ENCODE measurements at places on chromosomes 4 and X.

DNA sequence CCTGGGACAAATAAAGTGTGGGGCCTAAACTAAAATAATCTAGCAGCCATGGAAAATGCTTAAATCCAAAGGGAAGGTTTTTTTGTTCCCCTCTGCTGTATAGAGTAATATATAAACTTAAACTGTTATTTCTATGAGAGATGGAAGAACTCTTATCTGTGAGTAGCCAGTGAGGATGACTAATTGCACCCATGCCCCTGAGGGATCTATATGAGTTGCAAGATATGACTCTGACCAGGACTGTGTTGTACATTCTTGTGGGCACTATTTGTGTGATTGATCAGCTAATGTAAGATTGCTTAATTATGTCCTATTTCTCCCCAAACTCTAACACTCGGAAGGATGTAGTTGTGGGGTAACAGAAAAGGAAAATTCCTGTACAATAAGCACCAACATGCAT, 35.2 kb upstream of the AMBN start:
- DNase-seq, result no peak

DNA sequence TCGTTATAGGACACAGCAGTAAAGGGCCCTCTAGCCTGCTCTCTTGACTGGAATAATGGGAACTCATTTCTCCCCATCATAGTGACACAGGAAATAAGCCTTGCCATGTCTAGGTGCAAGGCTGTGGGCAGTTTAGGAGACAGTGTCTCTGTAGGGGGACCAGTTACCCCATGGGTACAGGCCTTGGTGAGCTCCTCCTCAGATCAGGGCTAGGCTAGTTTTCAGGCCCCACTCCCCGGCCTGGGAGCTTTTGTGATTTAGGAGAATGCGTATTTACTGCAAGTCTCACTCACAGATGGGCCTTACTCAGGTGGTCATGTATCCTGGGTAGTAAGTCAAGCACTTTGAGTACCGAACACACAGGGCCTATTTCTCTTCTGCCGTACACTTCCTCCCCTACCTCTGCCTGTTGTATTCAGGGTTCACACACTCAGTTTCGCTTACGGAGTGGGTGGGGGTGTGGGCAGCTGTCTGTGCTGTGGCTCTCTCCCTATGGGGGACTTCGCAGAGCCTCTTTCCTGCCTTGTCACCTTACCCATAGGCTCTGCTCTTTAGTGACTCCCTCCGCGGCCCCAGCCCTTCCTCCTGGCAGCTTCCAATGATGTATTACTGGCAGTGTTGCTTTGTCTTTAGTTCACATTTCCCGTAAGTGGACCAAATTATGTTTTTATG, 34.2 kb downstream of the FAM193A start:
- DNase-seq, result no peak

- no peak for DNase-seq
Observed at GRCh38 chr4:148540622-148541326, 98.6 kb upstream of the NR3C2 start.

GRCh38 chr4:15914291-15914690, 24.2 kb downstream of the FGFBP1 start:
- no peak for DNase-seq

GRCh38 chr4:123415977-123416376, 19.4 kb downstream of the SPRY1 start:
- no peak for DNase-seq

- no peak for DNase-seq
Observed at GRCh38 chrX:54978448-54978847, 15.5 kb downstream of the PFKFB1 start.

DNA sequence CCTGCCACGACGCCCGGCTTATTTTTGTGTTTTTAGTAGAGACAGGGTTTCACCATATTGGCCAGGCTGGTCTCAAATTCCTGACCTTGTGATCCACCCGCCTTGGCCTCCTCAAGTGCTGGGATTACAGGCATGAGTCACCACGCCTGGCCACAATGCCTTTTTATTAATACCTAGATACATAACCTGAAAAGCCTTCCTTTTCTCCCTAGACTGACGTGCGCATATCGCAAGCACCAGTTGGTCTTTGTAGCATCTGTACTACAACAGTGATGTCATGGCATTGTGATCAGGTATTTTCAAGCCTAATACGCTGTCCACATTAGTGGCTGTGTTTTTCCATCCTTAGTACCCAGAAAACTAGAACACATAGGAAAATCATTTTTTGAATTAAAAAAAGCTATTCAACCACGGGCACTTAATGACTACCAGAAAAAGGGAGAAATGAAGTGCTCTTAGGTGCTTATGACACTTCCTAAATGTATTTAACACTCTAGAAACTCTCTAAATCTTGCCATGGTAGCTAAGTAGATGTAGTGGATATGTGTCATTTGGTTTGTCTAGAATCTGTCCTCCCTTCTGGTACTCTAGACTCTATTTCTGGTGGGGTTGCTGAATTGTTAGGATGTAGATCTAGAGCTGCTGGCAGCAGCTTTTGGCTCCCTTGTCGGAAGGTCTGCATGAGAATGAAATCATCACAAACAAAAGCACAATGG, 707.8 kb downstream of the STIM2 start:
- no peak for DNase-seq

- no peak for DNase-seq
Observed at GRCh38 chr4:145231906-145232700, 51.7 kb upstream of the OTUD4 start.

- peak; percentile 9 for DNase-seq
Observed at GRCh38 chr4:153432965-153433753, 33.0 kb upstream of the TMEM131L start.

- no peak for DNase-seq
Observed at GRCh38 chrX:16666541-16666940, 16.6 kb downstream of the S100G start.

- no peak for DNase-seq
Observed at GRCh38 chrX:124223524-124223923, 108.9 kb upstream of the TEX13D start.

DNA sequence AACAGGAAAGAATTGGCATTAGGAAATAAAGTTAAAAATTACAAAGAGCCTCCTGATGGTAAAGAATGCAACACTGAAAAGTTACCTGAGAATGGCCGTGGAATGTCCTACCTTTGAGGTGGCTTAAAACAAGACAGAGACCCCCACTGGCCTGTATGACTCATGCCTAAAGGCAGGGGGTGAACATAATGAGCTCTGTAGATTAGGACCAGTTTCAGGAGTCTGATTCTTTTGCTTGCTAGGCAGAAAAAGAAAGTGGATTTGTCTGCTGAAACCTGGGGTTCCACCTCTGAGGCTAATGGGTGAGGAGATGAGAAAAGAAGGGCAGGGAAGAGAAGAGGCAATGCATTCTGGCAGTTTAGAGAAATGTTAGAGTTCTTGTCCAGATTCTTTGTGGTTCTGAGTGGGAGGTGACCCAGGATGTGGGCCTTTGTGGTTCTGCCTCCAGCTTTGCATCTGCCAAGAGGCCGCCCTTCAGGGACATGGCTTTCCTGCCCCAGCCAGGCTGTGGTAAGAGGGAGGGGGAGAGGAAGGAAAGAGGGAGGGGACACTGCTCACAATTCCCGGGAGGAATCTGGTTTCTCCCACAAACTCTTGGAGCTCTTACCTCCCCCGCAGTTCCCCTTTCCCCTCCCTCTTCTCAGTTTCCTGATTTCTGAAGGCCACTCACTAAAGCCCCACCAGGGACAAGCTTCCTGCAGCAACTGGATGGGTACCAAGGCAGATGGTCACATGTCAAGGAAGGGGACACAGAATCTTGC, 109.6 kb downstream of the EFNB1 start:
- no peak for DNase-seq

DNA sequence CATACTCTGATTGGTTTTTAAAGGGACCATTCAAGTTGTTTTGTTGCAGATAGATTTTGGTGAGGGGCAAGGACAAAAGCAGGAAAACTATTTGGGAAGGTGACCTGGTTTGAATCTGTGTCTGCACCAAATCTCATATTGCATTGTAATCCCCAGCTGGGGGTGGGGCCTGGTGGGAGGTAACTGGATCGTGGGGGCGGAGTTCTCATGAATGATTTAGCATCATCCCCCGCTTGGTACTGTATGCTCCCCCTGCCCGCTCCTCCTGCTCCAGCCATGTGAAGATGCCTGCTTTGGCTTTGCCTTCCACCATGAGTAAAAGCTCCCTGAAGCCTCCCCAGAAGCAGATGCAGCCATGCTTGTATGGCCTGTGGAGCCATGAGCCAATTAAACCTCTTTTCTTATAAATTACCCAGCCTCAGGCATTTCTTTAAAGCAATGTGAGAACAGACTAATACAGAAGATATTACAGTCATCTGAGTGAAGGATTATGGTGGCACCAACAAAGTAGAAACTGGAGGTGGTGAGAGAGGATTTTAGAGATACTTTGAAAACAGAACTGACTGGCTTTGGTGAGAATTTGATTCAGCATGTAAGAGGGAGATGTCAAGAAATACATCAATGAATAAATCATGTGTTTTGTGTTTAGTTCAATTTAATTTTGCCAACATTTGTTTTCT, 14.4 kb downstream of the IL21 start:
- DNase-seq, result no peak

DNA sequence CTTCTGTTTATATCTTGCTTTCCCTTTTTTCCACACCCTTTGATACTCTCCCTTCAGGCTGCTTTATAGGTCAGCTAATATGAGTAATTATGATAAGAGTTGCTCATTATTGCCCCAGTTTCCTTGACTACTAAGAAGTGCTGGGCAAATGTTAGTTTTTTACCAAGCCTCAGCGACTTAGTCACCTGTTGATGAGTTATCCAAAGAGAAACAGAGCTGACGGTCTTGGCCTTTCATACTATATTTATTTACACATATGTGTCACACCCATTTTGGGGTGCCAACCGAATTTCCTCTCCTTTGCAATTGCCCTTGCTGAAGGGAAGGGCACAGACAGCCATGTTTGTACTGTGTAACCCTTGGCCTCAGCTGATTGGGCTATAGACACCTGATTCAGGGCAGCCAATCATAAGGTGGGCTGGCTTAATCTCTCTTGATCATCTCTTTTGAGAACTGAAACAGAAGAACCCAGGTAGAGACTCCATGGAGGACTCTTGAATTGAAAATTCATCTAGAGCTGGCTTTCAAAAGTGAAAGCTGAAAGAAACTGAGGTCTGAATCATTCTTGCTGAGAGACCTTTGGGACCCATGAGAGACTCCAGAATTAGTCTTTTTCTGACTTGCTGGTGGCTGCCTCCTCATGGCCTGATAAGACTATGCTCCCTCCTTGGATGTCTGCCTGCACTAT, 111.7 kb upstream of the RPS6KA3 start:
- DNase-seq, result no peak

DNA sequence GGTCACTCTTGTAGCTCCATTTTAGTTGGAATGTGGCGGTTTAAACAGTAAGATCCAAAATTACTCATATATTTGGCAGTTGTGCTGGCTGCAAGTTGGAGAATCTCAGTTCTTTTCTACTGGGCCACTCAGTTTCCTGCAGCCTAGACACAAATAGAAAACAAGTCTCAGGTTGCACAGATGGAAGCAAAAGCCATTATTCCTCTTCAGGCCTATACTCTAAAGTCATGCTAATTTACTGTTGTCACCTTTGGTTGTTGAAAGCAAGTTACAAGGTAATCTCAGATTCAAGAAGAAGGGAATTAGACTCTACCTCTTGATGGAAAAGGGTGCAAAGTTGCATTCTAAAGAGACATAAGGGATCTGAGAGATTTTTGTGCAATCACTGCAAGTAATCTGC, 345.4 kb downstream of the ADAM29 start:
- DNase-seq, result no peak

- peak; percentile 75 for DNase-seq
Observed at GRCh38 chrX:9708923-9709553, 56.6 kb downstream of the GPR143 start.

GRCh38 chr4:54063737-54064316, 578 bp downstream of the CHIC2 start:
- DNase-seq, result peak; percentile 10

DNA sequence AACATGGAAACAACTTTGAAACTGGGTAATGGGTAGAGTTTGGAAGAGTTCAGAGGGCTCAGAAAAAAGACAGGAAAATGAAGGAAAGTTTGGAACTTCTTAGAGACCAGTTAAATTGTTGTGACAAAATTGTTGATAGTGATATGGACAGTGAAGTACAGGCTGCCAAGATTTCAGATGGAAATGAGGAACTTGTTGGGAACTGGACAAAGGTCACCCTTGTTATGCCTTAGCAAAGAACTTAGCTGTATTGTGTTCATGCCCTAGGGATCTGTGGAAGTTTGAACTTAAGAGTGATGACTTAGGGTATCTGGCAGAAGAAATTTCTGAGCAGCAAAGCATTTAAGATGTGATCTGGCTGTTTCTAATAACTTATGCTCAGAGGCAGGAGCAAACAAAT, 5.1 kb upstream of the ARL13A start:
- no peak for DNase-seq

DNA sequence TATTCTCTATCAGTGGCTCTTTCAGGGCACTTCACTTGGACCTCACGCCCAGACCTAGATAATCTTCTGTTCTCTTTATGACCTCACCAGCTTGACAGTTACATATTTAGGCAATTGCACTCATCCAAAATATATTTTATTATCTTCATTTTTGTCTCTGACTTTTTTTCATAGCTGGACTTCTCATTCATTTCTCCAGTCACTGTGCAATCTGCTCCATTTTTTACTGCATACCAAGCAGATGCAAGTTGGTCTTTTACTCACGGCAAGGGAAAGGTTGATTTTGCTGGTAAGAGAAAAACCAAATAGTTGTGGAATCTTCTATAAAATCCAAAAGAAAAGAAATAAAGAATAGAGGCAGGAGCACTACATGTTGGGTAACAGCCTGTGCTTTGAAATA, 31.7 kb downstream of the MAD2L1 start:
- DNase-seq, result no peak

DNA sequence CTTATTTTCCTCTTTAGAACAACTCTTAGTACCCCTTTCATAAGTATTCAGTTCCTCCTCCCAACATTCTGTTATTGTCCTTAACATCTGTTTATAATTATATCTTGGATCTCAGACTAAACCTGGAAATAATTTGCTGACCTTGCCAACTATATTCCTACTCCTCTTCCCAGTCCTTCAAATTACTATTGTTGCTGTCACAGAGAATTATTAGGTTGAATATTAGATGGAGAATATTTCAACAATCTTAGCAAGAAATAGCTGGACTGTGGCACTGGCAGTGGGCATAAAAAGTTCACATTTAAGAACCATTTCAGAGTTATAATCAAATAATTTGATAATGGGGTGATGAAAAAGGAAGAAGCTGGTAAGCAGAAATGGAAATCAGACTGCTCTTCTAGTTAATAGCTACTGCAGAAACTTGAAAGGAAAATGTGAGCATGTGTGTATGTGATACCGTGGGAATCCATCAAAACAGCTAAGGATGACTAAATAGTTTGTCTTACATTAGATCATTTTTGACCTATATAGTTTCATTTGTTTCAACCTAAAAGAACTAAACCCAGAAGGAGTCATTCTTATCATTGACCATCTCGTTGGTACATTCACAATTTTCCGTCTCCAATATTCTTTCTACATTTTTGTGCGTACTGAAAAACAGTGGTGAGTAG, 43.3 kb upstream of the PRDM8 start:
- no peak for DNase-seq

GRCh38 chr4:142846729-142847596, 862 bp upstream of the INPP4B start:
- DNase-seq, result peak; percentile 68

- no peak for DNase-seq
Observed at GRCh38 chrX:70636218-70636617, 191.6 kb downstream of the DLG3 start.

- no peak for DNase-seq
Observed at GRCh38 chr4:181443021-181443420, 800.2 kb upstream of the TENM3 start.
